ENCODE measurements at places on chromosomes 3 and 15.

GRCh38 chr3:55605443-55606236 is 118.5 kb upstream of the WNT5A start:
- DNase-seq: no peak

- DNase-seq: no peak
These were observed 44.9 kb downstream of the FGF7 start for GRCh38 chr15:49467746-49468480.

- no peak for DNase-seq
These were observed 15.2 kb upstream of the TF start for GRCh38 chr3:133730993-133731392.

DNA sequence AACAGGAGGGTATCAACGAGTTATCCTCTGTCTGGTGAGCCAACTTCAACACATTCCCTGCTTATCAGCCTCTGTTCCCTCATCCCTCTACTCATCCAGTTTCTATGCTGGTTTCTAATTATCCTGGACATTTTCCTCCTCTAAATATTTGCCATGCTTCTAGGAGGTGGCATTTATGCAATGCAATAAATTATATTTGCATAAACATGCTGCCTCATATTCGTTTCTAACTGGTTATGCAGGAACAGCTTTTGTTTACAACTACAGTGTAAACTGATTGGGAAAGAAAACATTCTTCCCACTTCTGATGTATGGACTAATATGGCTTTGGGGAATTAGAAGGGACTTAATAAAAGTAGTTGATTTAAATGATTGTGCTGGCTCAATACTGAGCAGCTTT is 122.3 kb downstream of the TFG start:
- no peak for DNase-seq

GRCh38 chr3:195613468-195614069 is 29.8 kb upstream of the APOD start:
- no peak for DNase-seq

DNA sequence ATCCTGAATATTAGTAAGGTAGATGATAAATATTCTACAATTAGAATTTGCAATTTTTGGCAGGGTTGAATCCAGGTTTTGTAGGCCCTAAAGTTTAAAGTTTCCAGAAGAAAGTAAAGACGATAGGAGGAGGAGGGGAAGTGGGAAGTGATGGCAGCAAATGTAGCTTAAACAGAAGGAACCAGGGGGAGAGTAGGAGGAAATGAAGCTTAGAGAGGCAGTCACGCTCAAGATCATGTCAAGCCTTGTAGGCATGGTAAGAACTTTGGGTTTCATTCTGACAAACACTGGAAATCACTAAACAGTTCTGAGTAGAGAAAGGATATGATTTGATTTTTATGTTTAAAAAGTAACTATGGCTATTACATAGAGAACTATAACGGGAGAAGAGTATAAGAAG is 63.9 kb downstream of the NR2E3 start:
- DNase-seq: no peak

GRCh38 chr15:94366781-94367180 is 135.4 kb downstream of the MCTP2 start:
- DNase-seq: no peak

- no peak for DNase-seq
These were observed 414.0 kb upstream of the ZNF717 start for GRCh38 chr3:76199382-76199781.

DNA sequence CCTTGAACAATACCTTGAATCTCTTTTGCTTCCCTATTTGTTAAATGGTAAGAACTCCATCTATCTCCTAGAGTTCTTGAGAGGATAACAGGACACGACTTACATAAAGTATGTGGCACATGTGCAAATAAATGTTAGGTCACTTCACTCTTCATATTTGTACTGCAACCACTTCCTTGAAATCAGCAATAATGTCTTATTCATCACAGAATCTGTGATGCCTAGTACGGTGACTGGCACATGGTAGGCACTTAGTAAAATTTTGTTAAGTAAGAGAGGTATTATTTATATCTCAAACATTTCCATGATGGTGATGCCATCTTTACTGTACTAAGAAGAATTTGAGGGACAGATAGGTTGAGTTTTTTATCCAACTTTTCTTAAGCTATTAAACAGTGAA is 14.3 kb downstream of the CD47 start:
- DNase-seq: no peak

DNA sequence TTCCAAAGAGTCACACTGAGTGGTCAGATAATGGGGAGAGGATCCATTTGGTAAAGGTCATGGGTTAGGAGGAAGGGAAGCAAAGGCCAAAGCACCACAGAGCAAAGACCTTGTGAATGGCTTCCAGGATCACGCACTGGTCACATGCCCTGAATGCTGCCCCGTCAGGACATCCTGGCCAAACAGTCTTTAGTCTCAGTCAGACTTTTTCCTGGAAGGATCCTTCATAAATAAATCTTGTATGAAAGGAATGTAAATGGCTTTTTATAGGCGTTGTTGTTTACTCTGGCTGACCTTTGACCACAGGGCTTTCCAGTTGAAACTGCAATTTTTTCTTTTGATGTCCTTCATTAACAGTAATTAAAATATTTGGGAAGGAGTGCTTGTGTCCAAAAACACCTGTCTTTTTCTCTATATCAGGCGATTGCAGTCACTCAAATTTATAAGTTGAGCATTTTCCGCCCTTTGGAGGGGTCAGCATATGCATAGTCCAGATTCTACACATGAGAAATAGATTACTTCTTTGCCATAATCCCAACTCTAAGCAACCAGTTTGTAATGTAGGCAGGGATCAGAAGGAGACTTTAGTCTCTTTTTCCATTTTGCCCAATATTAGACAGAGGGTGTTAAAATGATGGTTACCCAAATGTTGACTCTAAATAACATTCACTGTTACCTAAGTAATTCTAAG is 48.4 kb downstream of the CHAC1 start:
- no peak for DNase-seq

DNA sequence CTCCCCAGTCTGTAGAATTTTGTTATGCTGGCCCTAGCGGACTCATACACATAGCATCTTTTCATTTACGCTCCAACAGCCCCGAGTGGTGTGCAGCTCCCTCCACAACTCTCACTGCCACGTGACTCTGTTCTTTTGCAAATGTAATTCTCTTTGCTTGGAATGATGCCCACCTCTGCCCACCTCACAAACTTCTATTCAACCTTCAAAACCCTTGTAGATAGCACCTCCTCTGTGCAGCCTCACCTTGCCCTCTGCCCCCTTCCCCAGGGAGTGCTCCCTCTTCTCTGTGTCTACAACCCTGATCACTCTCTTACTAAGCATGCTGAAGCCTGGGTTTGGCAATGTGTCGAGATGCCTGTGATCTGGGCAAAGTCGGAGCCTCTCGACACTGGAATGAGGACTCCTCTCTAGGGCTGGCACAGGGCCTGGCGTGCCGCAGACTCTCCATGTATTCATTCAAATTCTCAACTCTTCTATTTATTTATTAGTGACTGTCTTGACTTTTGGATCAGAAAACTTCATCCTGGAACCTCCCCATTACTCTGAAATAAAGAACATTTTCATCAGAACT is 73.5 kb downstream of the MGLL start:
- no peak for DNase-seq

DNA sequence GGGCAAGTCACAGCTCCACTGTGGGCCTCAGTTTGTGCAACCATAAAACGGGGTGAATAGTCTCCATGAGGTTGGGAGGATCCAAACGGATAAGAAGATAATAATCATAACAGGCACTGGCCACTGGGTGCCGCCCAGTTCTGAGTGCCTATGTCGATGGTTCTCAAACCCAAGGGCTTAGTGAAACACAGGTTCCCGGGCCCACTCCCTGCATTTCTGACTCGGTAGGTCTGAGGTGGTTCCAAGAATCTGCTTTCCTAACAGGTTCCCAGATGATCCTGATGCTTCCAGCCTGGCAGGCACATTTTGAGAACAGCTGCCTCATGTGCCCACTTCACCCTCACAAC is 21.2 kb downstream of the ALS2CL start:
- DNase-seq: no peak

DNA sequence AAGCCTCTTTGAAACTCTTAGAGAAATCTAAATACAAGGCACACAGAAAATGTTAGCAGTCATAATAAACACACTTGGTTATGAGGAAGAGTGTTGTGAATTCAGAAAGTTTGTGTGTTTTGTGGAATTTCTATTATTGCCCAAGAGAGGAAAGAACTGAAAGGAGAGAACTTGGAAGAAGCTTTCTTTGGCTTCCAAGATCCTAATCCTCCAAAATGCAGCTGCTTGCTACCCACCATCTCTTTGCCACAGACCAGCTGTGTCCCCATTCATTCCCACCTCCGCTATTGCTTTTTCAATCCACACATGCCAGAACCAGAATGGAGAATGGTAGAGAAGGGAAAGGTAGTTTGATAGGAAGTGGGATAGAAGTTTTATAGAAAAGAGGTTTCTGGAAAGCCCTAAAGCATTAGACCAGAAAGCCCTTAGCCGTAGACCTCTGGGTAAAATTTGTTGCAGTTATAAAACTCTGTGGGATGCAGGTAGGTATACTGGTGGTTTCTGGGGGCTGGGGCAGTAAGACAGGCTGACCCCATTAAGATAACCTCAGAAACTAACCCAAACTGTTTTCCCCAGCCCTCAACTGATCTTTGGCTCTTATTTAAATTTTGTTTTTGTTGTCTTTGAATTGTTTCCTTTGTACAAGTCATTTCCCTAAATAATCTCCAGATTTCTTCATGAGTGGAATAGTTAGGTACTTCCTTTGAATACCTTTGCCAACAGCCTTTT is 108.5 kb downstream of the FILIP1L start:
- no peak for DNase-seq

- DNase-seq: no peak
These were observed 42.9 kb downstream of the PLCH1 start for GRCh38 chr3:155701882-155702465.

DNA sequence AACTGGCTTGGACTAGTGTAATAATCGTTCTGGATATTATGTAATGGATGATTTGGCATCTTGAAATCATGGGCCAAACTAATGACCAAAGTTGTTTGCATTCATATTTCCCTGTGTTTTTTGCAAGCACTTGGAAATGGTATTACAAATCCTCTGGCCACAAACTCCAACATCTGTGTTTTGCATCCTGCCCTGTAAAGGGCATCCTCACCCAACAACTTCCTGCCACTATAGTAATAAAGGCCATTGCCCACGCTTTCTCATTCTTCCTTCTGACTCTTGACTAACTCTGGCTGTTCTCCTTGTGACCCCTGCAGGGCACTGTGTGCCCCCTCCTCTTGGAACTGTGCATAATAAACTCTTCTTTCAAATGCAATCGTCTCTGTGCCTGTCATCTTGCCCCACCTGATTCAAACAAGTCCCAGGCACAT is 25.4 kb upstream of the PSMD6 start:
- DNase-seq: no peak

DNA sequence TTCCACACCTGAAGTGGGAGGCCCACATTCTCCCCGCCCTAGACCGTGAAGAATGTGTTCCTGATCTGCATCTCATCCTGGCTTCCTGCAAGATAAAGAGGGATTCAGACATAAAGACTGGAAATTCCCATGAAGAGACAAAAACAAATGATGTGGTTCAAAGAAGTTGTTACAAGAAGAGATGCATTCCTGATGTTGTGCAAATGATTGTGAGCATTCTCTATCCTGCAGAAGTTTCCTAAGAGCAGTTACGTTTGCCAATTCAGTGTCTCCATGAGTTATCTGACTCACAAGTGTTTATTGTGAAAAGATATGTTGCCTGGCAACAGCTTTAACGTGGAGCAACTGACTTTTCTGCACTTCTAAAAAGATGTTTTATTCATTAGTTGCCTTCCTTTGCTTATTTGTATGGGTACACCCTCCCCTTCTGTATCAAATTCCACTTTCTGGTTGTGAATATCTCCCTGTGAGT is 107.8 kb downstream of the ZIC4 start:
- no peak for DNase-seq

DNA sequence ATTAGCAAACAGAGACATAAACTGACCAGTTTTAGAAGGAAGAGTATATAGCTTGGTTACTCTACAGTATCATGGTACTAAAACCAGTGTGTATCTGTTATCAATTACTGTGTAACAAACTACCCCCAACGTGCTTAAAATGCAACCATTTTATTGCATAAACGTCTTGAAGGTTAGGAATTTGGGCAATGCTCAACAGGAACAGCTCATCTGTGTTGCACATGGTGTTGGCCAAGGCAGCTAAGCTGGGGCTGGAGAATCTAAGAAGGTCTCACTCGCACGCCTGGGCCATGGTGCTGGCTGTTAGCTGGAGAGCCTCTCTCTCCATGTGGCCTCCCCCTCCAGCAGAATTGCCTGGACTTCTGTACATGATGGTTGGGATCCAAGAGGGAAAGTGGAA is 81.2 kb upstream of the THBS1 start:
- DNase-seq: no peak

GRCh38 chr3:7876741-7877297 is 624.8 kb upstream of the LMCD1 start:
- DNase-seq: peak; percentile 19

GRCh38 chr3:140342668-140343067 is 335.2 kb upstream of the TRIM42 start:
- no peak for DNase-seq

GRCh38 chr3:137207616-137208015 is 249.8 kb downstream of the IL20RB start:
- DNase-seq: no peak

DNA sequence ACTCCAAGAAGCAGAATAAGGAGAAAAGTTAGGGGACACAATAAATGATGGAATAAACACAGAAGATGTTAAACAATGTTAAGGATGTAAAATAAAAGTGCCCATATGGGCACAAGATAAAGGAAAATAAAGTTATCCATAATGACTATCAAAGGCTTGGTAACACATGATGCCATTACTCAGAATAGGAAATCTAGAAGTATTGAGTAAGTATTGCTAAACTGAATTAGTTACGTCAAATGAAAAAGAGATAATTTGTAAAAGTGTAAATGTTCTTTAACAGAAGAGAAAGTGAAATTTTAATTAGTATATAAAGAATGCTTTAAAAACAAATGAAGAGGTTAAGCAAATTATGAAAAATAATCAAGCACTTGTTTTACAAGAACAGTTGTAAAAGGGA is 6.7 kb downstream of the COPS2 start:
- DNase-seq: no peak

DNA sequence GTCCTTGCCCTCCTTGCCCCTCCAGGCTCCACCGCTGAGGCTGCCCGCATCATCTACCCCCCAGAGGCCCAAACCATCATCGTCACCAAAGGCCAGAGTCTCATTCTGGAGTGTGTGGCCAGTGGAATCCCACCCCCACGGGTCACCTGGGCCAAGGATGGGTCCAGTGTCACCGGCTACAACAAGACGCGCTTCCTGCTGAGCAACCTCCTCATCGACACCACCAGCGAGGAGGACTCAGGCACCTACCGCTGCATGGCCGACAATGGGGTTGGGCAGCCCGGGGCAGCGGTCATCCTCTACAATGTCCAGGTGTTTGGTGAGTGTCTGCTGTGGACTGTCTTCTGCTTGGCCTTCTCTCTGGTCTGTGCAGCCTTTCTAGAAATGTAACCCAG is 61.0 kb downstream of the BOC start:
- no peak for DNase-seq

DNA sequence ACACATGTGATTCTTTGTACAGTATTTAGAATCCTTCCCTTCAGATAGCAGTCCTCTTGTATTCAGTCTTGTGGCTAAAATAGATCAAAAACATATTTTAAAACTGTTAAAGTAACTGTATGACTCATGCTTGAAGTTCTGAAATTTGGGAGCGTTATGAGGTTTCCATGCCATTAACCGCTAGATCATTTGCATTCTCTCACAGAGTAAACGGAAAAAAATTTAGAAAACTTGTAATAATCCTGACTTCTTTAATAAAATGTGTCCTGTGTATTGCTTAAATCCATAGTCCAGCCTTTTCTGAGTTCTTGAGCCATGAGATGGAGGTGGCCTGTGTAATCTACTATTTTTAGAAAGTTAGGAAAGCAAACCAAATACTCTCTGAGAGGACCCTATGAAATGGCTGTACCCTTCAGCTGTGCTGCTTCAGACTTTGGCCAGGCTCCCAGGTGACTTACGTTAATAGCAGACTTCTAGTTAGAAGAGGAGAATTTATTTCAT is 33.8 kb downstream of the MBNL1 start:
- DNase-seq: no peak

Data from stimulated activated CD4-positive, alpha-beta T cell treated with anti-CD3 and anti-CD28 coated beads, Interleukin-15, amount 100 ng/mL, for 48 hours (primary cell).